ENCODE measurements at places on chromosomes 13 and 19.

DNA sequence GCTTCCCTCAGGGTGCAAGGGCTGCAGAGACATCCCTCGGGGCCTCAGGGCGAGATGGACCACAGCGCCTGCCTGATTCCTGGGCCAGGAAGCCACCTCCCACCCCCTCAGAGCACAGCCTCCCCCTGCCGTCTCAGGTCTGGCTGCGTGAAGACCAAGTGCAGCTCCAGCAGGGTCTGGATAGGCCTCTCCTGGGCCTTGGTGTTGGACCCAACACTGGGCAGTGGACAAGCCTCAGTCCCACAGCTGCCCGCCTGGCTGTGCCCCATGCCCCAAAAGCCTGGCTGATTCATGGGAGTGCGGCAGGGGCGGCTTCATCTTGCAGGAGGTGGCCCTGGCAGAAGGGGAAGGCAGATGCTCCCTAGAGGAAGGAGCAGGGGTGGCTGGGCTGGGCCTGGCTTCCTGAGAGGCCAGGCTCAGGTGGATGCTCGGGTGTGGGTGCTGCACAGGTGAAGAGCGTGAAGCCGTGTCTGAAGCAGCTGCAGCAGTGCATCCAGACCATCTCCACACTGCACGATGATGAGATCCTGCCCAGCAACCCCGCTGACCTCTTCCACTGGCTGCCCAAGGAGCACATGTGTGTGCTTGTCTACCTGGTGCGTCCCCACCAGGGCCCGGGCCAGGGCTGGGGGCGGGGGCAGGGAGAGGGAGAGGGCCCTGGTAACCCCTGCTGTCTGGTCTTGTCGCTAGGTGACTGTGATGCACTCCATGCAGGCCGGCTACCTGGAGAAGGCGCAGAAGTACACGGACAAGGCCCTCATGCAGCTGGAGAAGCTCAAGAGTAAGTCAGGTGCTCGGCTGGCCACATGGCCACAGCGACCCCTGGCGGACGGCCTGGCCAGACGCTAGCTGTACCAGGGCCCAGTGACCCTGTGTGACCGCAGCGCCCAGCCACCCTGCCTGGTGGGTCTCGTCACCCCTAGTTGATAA lies 21.7 kb downstream of the MAU2 start:
- DNase-seq: peak; percentile 76

- peak; percentile 29 for DNase-seq
These were observed 4.2 kb downstream of the ATP4A start for GRCh38 chr19:35559281-35559659.

DNA sequence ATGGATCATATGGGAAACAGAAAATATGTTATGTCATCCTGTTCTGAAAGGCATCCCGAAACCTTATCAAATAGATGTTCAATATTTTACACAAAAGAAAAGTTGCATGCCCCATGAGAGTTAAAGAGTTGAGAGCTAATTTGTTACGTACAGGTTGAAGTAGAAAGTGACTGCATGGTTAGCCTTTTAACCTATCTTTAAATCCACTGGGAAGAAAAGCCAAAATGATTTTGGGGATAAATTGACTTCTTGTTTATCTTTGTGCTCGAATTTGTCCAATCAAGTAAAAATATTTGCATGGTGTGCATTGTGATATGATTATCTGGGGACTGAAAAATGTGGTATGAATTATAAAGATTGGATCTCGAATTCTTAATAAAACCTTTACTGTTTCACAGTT lies 230.1 kb downstream of the POSTN start:
- no peak for DNase-seq

GRCh38 chr13:77093735-77094134 lies 66.8 kb upstream of the FBXL3 start:
- DNase-seq: no peak

DNA sequence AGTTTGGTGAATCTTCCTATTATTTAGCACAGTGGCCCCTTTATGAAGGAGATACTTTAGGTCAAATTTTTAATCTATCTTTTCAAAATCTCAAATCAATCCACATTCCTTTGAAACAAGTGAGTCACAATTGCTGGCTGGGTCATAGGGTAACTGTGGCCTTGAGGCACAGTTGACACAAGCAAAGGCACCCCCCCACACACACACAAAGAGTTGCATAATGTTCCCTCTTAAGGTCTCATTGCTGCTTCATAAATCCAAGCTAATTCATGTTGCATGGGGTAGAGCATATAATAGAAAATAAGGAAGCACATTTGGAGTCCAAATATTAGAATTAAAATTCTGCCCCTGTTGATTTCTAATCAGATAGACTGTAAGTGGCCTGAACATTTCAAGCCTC lies 171.5 kb downstream of the DLEU7 start:
- no peak for DNase-seq
